C1 segment of cervical spinal cord (tissue), 14 donors: ENCODE measurements at places on chromosomes 6 and 20.

GRCh38 chr20:1190847-1191246, 6.1 kb upstream of the TMEM74B start:
- DNase-seq = no peak

GRCh38 chr6:149888093-149888492, 9.8 kb downstream of the RAET1E start:
- DNase-seq = no peak

DNA sequence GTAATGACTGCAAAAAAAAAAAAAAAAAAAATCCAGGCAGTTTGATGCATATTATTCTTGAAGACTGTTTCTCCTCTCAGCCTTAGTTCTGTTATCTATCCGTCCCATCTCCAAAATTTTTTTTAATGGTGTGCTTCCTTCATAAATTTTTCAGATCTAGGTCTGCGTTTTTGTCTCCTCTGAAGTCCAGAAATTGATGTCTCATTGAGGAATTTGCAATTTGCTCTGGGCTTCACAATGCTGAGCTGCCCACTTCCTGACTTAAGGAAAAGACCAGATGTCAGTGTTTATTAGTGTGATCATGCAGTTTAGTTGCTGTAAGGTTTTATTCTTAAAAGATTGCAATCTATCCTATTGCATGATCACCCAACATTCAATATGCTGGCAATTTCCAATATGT, 297.6 kb downstream of the ZNF217 start:
- DNase-seq = no peak

DNA sequence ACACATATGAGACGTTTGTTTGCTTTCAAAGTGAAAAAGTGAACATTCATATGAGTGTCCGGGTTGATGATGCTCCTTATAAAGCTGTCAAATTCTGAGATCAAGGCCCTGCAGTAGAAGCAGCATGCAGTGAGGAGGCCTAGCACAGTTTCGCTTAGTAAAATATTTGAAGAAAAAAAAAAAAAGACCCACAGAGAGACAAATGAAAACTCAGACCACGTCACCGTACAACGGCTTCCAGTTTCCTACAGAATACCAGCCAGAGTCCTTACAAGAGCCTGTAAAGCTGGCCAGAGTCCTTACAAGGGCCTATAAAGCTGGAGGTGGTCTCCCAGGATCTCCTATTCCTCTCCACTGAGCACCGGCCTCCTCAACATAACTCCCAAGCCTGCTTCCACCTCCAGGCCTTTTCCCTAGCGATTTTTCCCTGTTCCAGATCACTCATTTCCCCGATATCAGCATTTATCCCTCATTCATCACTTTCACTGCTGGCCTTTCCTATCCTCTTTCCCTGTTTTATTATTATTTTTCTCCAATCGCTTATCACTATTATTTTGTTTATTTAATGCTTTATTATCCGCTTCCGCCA, 1.5 kb upstream of the HMGN4 start:
- no peak for DNase-seq

DNA sequence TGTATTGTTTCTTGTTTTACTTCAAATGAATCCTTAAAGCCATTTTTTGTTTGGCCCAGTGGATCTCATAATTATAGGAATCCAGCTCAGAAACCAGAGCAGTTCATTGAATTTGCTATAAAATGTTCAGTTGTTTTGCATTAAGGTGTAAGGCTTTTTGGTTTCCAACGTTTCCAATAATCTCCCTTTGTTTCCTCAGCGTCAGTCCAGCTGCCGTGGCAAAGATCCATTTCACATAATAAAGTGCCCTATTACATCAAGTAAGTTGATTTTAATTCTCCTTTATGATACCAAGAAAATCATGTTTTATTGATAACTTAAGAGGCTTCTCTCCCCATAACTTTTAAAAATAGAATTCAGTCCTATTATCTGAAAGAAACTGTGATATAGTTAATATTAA, 472.6 kb downstream of the UTRN start:
- DNase-seq = no peak
